ENCODE measurements at places on chromosomes 4 and X.

GRCh38 chr4:112031712-112032328, 113.4 kb upstream of the FAM241A start:
- peak; percentile 1 for DNase-seq

DNA sequence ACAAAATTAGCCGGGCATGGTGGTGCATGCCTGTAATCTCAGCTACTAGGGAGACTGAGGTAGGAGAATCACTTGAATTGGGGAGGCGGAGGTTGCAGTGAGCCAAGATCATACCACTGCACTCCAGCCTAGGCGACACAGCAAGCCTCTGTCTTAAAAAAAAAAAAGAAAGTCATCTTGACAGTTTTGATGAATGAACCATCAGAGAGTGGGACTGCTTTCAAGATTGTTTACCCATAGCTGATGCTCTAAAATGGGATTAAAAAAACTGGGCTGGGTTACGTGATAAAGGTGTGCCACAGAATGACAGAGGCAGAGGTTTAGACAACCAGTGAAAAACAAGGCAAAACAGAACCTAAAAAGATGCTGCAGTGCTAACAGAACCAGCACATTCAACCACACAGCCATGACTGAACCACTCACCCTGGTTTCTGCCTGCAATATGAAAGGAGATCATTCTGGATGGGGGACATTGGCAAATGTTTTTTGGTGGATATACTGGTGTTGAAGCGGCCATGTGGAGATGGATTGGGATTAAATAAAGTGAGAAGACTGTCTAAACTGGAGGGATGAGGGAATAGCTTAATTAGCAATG, 22.2 kb downstream of the GPAT3 start:
- DNase-seq, result no peak

DNA sequence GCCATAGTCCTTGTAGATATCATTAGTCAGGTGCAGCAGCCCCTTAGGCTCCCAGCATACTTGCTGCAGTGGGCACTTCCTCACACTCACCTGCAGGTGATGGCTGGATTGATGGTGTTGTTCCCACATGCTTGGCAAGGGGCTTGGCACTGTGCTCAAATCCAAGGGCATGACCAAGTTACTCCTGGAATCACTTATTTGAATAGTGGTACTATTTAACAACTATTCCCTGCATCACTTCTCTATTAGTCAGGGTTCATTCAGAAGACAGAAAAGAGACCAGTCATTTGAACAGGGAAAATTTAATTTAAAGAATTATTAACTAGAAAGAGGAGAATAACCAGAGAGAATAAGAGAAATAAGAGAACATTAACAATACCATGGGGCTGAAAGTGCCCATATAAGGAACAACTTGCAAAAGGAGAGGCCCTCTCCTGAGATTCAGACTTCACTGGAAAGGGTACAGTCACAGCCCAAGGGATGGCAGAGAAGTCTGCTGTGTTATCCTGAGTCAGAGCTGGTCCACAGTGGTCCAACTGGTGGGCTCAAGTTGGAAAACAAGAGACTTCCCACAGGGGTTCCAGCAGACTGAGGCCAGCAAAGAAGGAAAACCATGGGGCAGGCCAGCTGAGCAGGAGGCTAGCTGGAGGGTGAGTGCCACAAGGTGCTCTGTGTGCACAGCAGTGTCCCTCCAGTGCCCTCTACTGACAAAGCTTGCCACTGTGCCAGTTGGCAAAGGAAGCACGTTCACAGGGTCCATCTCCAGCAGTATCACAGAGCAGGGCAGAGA, 9.8 kb downstream of the SPP1 start:
- DNase-seq, result no peak

DNA sequence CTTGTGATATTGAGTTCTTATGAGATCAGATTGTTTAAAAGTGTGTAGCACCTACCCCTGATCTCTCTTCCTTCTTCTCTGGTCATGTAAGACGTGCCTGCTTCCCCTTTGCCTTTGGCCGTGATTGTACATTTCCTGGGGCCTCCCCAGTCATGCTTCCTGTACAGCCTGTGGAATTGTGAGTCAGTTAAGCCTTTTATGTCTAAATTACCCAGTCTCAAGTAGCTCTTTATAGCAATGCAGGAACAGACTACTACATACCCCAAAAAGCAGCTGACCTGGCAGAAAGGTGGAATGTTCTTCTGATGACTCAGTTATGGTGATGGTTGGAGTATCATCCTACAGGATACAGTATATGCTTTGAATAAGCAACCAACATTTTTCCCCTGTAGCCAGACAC, 11.4 kb upstream of the MCUB start:
- DNase-seq, result no peak

- DNase-seq, result no peak
Measured at GRCh38 chrX:47745416-47745815, 86.4 kb upstream of the UXT start.

DNA sequence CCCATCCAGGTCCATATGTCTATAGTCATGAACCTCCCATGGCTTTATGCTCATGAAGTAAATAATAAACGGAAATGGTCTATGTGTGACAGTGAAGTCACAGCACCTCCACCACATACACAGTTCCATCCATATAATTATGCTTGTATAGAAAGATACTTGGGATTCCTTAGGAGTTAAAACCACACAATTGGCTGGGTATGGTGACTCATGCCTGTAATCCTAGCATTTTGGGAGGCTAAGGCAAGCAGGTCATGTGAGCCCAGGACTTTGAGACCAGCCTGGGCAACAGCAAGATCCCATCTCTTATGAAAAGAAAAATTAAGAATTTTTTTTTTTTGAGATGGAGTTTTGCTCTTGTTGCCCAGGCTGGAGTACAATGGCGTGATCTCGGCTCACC, 55.6 kb upstream of the RBM47 start:
- DNase-seq, result no peak

DNA sequence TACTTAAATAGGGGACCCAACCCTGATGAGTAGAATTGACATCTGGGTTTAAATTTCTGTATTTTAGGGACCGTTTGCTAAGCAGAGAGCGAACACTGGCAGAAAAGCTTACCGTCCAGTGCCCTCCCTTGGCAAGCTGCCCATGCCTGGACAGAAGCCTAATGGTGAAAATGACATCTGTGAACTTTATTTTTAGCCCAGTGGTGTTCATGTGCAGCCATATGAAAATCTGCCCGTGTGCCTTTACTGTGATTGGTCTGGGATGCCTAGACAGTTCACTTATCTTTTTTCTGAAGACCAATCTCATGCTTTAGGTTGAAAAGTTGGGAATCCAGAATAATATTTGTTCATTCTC, 1.1 kb downstream of the STBD1 start:
- DNase-seq, result no peak

GRCh38 chr4:13238936-13239335, 245.2 kb downstream of the RAB28 start:
- DNase-seq, result no peak

DNA sequence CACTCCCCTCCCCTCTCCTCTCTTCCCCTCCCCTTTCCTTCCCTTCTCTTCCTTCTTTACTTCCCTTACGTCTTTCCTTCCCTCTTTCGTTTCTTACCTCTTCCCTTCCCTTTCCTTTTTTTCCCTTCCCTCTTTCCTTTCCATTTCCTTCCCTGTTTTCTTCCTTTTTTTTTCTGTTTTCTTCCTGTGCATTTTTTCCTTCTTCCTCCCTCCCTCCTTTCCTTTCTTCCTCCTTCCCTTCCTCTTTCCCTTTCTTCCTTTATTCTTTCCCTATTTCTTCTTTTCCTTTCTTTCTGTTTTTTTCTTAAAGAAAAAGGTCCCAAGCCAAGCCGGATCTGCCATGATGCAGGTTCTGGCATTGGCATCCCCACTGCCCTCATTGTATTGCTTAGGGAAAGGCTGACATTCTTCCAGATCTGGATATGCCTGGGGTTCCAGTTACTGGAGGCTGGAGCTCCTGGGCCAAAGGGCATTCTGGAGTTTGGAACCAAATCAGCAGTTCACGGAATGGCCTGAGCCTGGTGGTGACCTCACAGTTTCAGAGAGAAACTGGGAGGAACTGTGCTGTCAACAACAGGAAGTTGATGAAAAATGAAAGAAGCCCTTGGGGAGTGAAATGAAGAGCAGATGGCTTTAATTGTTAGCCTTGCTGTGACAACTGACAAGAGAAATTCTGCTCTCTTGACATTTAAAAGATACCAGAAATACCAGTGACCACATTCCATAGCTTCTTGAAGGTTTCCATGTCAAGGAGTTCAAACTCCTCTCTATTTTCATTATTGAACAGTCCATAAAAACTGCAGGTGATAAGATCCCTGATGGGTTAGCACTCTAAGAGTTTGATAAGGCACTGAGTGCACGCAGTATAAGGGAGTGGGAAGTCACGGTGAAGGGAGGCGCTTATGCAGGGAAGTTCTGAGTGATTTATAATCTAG, 622.1 kb downstream of the SPRY1 start:
- DNase-seq, result no peak

- no peak for DNase-seq
Measured at GRCh38 chr4:168337550-168337940, 19.0 kb upstream of the DDX60 start.

- DNase-seq, result no peak
Measured at GRCh38 chrX:7318661-7319060, 170.7 kb upstream of the PUDP start.

DNA sequence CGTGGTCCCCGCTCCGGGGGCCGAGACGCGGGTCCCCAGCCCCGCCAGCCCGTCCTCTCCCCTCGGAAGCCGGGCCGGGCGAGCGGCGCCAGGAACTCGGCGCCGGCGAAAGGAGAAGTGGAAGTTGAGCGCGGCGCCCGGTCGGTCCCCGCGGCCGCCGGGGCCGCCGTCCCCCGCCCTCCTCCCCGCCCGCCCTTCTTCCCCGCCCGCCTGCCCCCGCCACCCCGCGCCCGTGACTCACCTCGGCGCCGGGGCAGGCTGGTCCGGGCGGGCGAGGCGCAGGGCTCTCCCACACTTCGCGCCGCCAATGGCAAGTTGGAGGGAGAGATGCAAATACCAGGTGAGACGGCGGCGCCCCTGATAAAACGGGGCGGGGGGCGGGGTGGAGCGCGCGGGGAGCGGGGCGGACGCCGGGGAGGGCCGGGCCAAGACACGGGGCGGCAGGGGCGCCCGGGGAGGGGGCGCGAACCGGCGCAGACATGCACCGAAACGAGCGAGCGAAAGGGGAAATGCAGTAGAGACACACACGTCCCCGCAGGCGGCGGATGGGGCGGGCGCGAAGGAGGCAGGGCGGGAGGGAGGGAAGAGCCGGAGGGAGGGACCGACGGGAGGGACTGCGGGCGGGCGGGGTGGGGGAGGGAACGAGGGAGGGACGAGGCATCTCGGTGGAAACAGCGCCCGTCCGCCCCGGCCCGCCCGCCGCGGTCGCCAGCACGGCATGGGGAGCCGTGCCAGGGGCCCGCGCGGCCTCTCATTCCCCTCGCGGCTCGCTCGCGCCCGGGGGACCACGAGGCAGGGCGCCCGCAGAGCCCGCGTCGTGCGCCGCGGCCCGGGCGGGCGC, at the start of gene ELF4:
Gene ELF4 (minus strand): TSS at position 119 of the 841 bp plus-strand sequence. CDS start 29,167 bp downstream, outside the sequence.
- no peak for DNase-seq

GRCh38 chr4:120683897-120684540, 238.5 kb downstream of the PRDM5 start:
- DNase-seq, result no peak

- DNase-seq, result no peak
Measured at GRCh38 chr4:73740353-73740778, at the start of gene CXCL8. Gene CXCL8 (plus strand): TSS chr4:73740569. CDS start chr4:73740659, 90 bp downstream.
